Trophoblast cell (in vitro differentiated cells and primary cell): ENCODE measurements at places on chromosomes 3 and 15.
A peak's percentile ranks its signal among the peaks of the same experiment; 100 is the strongest.

DNA sequence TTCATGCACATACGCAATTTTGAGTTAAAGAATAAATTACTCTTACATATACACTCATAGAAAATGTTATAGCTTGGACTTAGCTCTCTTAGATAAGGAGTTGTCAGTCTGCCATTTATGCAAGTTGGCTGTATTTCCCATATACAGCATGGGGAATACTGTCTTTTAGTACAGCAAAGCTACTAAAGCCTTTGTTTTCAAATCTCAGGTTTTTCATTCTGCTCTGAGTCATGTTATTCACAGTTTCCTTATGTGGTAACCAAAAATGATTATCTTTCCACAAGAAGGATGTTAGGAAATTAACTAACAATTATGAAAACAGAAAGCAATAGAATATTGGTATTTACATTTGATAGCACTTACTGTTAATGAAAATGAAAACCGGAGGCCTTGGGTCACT lies 4.3 kb upstream of the TIPARP start:
- no peak for DNase-seq

- DNase-seq: no peak
These were observed 97.4 kb downstream of the IMPG2 start for GRCh38 chr3:101223016-101223415.

DNA sequence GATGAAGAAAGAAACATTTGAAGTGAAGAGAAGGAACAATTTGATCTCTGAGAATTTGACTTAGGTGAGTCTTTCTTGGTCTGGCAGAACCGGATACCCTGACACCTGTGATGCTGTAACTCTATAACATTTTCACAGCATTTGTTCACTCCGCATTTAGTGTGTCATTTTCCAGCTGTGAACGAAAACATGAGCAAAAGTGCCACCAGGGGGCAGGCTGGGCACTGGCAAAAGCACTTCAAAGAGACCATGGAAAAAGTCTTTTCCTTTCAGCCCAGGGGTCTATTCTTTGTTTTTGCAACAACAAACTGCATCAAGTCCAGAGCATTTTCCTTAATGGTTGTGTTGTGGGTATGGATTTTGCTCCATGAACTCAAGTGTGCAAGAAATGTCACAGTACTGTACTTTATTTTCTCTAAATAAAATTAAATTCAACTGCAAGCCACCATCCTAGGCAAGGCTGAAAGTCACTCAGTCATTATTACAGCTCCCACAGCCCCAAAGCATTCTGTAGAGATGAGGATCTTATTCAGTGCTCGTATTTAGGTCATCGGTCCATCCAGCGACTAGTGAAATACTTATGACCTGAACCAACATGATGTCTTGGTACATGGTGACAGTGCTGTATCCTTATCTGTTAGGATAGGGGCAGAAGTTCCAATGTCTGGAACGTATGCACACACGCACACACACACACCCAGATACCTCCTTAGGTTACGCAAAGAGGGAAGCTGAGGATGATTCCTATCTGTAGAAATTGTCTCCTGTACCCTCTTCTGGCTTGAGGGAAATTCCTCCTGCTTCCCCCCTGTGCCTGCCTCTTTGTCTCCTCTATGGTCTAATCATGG lies 125.5 kb downstream of the GADL1 start:
- DNase-seq: peak; percentile 97

DNA sequence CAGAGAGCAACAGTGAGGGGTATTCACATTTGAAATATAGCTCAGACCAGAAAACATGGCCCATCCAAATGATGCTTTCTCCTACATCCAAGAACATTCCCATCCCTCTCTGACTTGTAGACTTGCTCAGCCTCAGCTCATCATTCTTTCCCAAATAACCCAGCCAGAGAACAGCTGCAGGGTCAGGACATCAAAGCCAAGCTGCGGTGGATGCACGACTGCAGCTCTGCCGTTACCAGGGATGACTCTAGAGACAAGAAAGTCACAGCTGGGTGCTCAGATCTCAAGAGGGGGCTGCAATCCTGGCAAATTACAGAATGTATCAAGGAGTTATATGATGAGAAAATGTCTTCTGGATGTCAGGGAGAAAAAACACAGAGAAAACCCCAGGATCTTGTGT lies 944.3 kb downstream of the NTRK3 start:
- DNase-seq: no peak

DNA sequence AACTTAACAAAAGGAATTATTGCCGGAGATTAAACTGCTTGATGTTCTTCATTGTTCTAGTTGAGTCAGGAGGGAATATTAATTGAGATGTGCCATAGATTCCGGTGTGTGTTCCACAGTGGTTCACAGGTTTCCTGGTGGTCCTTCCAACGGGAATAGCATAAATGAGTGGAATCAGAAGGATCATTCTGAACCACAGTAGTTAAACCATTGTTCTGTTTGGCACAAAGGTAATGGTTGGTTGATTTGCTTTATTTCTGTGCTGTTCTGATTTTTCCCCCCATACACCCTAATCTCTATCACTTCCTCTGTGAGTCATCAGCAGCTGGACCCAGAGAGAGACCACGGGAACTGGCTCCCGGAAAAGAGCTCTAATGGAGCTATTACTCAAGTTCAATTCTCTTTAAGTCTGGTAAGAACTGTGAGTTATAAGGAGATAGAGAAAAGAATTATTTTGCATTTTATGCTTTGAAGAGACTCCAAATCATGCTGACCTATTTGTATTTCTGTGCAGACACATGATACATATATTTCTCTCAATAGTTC lies 627.2 kb downstream of the ZIC1 start:
- no peak for DNase-seq

GRCh38 chr3:51982352-51982837 lies 940 bp upstream of the ACY1 start:
- DNase-seq: peak; percentile 74

GRCh38 chr3:99911433-99911832 lies 93.8 kb downstream of the CMSS1 start:
- no peak for DNase-seq

GRCh38 chr3:158572766-158573060 lies 1.7 kb downstream of the MLF1 start:
- no peak for DNase-seq

GRCh38 chr3:136106101-136106500 lies 90.0 kb downstream of the MSL2 start:
- DNase-seq: peak; percentile 39

- DNase-seq: no peak
These were observed 1.5 kb upstream of the TMEM212 start for GRCh38 chr3:171841620-171842000.

- DNase-seq: no peak
These were observed 161.3 kb downstream of the AKAP13 start for GRCh38 chr15:85541744-85542143.

- no peak for DNase-seq
These were observed 78.2 kb downstream of the FAIM start for GRCh38 chr3:138686771-138687221.

DNA sequence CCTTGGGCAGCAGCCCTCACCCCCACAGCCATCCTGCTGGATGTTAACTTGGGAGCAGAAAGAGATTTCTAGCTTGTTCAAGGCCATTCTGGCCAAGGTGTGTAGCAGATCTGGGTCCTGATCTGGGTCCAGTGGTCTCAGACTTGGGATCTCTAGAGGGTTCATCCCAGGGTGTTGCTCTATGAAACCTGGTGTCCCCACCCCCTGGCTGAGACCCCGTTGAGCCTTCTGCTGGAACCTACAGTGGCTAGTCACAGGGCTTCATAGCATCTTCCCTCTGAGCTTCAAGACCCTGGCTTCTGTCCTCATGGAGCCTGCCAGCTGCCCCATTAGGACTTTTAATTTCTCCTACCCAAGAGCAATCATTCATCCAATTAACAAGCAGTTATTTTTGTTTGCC lies 64.3 kb downstream of the EPHB1 start:
- DNase-seq: no peak

DNA sequence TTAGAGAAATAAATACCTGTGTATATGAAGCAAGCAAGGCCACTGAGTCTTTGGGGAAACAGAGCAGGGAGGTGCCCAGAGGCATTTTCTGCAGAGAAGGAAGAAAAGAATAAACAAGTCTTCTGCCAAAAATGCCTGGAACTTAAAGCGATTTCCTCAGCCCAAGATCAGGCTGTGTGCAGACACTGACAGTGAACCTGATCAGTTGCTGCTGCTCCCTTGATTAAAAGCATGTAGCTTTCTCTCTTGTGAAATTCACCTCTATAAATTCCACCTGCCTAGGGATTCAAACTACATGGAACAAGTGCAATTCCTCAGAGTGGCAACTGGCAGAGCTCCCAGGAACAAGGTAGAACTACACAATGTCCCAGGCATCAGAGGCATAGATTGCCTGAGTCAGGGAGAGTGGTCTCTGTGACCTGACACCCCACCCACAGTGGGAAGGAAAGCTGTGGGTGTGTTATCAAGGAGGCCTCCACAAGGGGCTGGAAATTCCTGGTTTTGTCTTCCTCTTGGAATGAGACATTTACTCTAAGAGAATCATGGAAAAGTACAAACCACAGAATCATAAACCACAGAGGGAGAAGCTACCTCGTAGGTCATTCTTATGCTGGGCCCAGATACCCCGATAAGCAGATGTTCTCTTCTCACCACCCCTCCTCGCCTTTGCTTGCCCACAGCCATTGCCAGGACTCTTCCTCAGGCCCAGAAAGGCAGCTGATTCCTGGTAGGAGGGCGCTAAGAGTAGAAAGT lies 1.8 kb upstream of the ZBTB38 start:
- DNase-seq: no peak

DNA sequence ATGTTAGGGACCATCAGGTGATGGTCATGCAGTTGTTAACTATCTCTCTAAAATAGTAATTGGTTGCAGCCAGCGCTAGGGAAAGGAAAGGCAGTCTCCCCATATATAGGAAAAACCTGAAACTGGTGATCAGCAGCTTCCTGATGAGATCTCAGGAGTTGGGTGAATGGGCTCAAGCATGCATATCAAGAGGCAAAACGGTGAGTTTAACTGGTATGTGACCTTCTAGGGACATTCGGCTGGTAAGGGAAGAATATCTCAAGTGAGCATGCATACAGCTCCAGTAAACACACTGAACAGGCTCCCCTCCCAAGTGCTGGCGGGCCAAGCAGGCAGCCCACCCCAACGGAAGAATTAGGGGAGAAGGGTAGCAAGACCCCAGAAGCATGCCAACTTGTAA lies 49.3 kb upstream of the ROBO2 start:
- no peak for DNase-seq

DNA sequence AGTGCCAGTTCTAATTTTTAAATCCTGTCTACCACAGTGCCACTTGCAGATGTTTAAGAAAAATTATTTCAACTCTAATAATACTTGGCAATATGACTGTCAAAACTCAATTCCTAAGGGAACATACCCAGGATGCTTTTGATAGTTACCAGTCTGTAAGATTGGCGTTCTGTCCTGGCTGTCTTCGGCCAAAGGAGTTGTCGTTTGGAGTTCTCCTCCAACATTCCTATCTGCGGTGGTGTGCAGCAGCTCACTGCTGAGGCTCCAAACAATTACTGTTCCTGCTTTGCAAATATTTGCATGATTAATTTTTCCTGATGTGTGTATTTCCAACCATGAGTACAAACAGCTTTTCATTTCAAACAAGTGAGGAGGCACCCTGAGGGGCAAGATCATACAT lies 330.8 kb upstream of the DPH6 start:
- no peak for DNase-seq

GRCh38 chr15:85422607-85423006 lies 42.2 kb downstream of the AKAP13 start:
- no peak for DNase-seq

GRCh38 chr3:107410606-107411005 lies 33.4 kb downstream of the CCDC54 start:
- DNase-seq: peak; percentile 60

GRCh38 chr3:141323936-141324704 lies 44.2 kb upstream of the ZBTB38 start:
- no peak for DNase-seq

- no peak for DNase-seq
These were observed 559.3 kb upstream of the GRM7 start for GRCh38 chr3:6301626-6302025.
